ENCODE measurements at places on chromosomes 11 and 22.

DNA sequence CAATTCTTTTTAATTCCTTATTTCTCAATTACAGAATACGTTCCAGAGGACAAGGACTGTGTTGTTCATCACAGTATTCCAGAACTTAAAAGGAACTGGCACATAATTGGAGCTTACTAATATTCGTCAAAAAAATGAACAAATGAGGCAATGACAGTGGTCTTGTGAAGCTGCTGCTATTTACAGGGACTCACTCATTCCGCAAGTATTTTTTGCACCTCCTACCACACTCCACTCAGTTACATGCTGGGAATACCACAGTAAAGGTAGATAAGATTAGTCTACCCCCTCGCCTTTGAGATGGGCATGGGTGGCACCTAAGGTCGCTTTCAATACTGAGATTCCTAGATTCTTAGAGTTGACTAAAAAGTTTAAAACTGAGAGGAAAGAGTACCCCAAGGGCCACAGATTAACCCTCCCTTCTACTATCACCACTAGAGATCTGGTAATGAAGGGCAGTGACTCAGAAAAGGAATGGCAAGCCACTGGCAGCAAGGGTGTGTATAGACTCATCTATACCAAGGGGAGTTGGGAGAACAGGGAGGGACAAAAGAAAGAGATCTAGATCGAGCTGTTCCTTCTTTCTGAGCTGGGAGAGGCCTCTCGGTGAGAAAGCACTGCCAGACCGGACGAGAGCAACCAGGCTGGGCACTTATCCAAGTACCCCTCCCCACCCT, 85.0 kb downstream of the RPL27A start:
- no peak for DNase-seq

- DNase-seq, result no peak
These were observed 49.2 kb downstream of the APOL5 start for GRCh38 chr22:35766654-35767580.

- no peak for DNase-seq
These were observed 435.6 kb upstream of the LRRC4C start for GRCh38 chr11:41895081-41895480.

GRCh38 chr22:20807315-20807752, 33.4 kb downstream of the SERPIND1 start:
- no peak for DNase-seq

DNA sequence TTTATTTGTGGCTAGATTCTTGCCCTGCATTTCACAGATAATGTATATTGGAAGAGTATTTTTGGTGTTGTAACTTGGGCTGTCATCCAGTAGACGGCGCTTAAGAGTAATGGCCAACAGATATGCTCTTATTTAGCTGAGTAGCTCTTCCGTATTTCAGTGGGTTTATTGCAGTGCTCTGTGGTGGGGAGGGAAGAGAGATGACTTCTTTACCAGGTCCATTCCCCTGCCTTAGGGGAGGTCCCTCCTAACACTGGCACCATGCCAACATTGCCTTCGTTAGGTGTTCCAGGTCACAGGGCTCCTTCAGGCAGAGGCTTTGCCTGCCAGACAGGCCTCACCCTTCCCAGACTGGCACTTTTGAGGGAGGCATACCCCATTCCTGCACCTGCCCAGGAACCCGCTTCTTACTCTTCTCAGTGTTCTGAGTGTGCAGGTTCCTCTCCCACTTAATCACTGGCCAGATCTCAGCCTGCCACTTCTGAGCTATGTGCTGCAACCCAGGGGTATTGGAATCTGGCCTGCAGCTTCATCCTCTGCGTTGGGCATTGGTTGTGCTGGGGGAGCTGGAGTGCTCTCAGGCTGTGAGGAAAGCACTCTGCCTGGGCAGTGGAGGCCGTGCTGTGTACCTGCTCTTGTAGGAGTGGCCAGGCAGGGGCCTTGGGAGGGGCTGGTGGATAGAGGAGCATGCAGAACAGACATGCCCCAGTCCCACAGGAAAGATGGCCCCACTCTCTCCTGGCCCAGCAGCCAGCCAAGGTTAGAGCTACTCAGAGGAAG, 29.4 kb upstream of the SLN start:
- no peak for DNase-seq

DNA sequence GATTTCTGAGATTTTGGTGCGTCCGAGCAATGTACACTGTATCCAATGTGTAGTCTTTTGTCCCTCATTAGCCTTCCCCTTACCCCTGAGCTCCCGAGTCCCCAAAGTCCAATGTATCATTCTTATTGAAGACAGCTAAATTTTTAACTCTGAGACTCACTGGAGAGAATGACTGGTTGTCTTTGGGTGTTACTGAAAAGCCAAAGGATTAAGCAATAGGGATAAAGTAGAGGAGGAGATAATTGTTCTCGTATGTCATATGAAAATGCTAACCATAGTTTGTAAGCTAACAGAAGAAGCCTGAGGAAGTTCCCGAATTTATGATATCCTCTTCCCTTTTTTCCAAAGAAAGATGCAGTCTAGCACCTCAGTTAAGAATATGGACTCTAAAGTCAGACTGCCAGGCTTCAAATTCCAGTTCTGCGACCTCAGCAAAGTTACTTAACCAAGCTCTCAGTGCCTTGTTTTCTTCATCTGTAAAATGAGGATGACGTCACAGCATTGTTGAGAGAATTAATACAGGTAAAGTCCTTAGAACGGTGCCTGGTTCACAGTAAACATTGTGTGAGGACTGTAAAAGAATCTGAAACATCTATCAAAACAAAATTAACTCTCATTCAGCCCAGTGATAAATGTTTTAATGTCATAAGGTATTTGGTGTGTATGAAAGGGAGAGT, 1.6 kb upstream of the MSANTD2 start:
- DNase-seq, result no peak

DNA sequence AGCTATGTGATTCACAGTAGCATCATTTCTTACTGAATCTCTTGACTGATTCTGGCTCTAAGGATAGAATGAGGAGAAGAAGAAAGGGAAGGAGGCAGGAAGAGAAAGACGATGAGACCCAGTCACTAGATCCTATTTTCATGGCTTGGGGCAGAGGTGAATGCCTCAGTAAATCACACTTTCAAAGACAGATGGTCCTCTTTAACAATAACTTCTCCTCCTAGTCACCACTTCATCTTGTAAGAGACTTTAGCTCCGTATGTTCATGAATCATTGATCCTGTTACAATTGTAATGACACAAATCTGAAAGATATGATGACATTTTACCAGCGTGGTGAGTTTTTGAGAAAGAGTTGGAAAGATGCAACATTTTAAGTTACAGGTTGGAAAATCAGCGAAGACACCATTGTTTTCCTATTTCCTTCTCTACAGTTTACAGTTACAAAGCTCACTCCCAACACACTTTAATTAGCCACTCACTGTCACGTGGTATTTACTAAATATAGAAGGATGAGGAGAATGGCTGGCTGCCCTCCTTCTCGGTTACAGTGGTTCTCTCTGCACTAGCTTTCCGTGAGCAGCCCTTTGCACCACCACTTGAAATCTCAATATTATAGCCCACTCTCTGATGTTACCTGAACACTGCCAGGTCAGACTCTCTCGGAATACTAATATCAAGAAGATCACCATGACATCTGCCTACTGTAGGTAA, 205.8 kb downstream of the CADM1 start:
- DNase-seq, result no peak

- DNase-seq, result no peak
These were observed 10.4 kb downstream of the TNKS1BP1 start for GRCh38 chr11:57314221-57314973.

DNA sequence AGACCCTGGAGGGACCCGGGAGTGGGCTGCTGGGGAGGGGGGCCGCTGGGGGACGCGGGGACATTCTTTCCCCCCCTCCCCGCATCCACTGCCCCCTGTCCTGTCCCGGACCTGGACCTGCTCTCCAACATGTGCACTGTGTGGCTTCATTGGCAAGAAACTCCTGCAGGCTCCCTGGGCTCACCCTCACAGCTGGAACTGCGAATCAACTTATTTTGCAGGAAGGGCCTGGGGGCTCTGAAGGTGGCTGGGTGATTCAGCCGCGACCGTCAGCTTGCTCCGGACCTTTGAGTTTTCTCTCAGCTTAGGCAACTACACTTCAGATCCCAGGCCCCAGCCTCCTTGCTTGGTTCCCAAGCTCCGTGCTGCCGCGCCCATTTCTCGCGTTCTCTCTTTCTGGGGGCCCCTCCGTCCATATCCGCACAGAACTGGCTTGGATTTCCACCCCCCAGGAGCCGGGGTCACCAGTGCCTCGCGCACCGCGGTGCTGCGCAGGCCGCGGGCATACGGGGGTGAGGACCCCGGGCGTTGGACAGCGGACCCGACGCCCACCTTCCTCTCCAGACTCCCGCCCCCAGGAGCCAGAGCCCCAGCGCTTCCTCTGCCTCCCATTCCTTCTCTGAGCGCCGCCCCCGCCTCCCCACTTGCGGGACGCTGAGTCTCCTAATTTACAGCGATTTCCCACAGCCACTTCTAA, 471 bp upstream of the AHNAK start:
- DNase-seq, result no peak

DNA sequence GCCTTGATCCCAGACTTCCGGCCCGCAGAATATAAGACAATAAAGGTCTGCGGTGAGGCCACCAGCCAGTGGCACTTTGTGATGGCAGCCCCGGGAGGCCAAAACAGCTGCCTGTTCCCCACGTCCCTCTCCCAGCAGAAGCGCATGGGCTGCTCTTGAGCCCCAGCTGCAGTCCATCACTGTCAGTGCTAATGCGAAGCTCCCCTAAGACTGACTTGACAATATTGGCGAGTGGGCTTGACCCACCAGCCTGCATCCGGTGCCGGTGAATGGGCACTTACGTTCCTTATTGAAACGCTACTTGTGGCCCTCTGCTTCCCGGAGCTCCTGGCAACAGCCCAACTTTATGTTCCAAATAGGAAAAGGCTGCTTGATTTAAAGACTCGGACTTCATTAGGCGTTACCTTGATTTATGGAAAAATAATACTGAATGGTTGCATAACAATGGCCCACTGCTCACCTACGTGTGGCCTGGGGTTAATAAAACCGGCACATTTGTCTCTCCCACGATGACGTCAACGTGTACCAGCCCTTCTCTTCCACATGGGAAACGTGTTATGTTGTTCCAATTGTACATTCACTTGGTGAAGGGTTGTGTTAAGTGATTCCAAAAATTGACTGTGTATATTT, 93.4 kb upstream of the SEPTIN5 start:
- no peak for DNase-seq

GRCh38 chr11:93974759-93975158, 46.4 kb upstream of the HEPHL1 start:
- no peak for DNase-seq

DNA sequence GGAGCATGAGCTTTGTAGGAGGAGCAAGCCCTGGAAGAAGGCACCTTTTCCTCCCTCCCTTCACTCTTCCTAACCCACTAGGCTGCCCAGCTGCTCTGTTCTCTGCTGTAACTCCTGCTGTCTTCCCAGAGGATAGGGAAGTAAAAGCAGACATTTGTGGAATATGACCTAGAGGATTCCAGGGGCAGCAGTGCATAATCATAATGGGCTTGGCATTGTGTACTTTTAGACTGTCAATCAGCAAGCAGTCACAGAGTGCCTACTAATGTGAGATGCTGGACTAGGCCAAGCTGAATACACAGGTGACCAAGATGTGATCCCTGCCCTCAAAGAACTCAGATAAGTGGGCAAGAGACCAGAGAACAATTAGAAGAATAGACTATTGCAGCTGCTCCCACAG, 133.0 kb downstream of the NAV2 start:
- DNase-seq, result no peak

GRCh38 chr11:41446566-41446965, 12.9 kb downstream of the LRRC4C start:
- no peak for DNase-seq

DNA sequence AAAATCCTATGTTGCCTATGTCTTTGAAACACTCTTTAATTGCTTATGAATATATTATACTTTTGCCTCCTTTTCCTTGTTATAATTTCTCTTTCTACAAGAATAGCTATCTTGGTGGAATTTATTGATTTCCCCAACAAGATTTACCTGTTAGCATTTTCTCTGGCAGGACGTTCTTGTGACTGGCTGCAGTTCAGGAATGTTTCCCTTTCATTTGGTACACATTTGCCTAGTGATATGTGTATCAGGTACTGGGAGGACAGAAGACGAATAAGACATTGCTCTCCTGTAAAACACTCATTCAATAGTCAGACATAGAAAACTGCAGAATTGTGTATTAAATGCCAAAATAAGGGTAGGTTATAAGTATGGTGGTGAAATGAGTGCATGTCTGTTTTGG, 279.9 kb downstream of the FAT3 start:
- no peak for DNase-seq

GRCh38 chr11:44934110-44934509, 16.6 kb downstream of the TP53I11 start:
- DNase-seq, result no peak

GRCh38 chr11:126829716-126830115, 170.9 kb downstream of the KIRREL3 start:
- no peak for DNase-seq

DNA sequence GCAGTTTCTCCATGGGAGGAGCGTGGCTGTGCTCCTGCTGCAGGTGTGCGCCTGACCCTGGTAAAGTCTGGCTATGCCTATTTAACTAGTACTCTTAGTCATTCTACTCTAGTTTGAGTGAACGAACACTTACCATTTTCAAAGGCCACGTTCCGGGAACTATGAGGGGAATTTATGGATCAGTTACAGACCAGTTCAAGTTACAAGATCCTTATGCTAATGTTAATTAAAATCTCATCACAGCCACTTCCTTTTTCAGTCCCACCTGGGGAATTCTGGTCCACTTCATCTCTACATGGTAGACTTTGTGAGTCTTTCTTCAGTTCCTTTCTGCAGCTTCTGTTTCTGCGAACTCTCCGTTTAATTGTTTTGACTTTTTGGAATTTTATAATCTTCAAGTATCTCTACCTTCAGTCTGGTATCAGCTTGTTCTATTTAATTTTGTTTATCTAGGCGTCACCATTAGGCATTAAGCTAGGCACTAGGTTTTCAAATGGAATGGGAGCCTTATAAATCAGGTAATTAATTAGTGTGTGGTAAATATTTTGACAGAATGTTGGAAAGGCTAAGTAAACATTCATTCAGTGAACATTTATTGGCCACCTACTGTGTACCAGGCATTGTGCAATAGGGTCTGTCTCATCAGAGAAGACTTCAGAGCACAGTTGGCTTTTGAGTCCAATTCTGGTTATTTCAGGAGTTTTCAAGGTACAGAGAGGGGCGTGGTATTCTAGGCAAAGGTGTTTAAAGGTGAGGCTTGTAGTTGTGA, 78.9 kb downstream of the GRK3 start:
- no peak for DNase-seq

Measured in T follicular helper cell (primary cell).